ENCODE measurements at places on chromosomes 2 and 18.
A peak's percentile ranks its signal among the peaks of the same experiment; 100 is the strongest.

DNA sequence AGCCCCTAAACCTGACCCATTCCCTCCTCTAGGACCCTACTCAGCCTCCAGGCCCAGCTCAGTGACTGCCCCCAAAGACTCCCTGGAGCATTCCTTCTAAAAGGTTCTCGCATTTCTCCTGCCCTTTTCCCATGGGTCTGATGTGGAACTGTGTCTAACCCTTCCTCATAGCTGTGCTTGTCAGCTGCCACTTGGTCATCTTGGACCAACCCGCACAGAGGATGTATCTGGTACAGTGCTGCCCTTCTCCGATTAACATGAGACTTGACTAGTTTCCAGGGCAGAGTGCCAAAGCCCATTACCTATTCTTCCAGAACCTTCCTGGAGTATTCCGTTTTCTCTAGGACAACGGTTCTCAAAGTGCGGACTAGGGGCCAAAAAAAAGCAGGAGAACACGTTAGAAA lies 518 bp upstream of the NFU1 start:
- DNase-seq: no peak

- DNase-seq: no peak
Measured at GRCh38 chr2:20067992-20068584, 16.7 kb upstream of the LAPTM4A start.

GRCh38 chr2:126858013-126858412 lies 40.7 kb upstream of the TEX51 start:
- no peak for DNase-seq

GRCh38 chr2:128276878-128277675 lies 41.6 kb downstream of the HS6ST1 start:
- DNase-seq: peak; percentile 34

- no peak for DNase-seq
Measured at GRCh38 chr2:19711470-19712372, 190.1 kb downstream of the TTC32 start.

- no peak for DNase-seq
Measured at GRCh38 chr18:34002130-34002529, 222.6 kb downstream of the NOL4 start.

DNA sequence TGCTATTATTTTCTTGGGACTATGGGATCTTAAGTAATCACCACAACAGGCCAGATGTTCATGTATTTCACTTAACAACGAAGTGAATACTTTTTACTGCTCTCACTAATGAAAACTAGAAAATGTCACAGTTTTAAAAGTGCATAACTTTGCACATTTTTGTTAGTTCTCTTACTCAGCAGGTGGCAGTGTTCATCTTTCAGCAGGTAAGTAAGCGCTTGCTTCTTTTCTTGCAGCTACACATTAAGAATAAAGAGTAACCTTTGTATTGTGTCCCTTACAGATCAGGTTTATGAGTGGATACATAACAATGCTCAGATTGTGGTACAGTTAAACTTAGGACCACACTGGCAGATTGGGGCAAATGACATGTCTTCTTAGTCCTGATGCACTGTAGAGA lies 61.0 kb downstream of the DAW1 start:
- no peak for DNase-seq

GRCh38 chr18:35268821-35269220 lies 21.2 kb downstream of the ZSCAN30 start:
- DNase-seq: peak; percentile 52

- DNase-seq: no peak
Measured at GRCh38 chr2:142299021-142299420, 168.2 kb upstream of the LRP1B start.

DNA sequence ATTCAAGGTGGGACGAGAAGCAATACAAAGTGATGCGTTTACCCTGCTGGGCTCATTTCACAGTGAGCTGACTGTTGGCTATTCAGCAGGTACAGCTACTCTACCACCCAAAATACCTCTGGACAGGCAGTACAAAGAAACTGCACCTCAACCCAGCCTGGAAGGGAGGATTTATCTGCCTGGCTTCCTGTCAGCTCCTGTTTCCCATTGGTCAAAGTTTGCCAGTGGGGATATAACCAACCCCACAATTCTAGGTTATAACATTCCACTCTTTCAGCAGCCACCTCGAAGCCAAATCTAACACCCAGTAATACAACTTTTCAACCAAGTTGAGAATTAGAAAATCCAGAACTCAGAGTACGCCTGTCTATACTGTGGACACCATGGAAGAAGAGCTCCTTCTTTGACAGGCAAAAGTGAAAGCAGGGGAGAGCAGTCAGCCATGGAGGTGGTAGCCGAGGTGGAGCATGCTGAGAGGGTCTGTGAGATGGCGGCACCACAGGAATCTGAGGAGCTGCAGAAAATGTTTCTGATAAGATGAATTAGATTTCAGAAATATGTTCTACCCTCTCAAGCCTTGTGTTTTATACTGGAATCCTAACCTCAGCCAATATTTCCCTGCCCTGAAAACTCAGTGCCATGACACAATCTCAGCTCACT lies 10.8 kb downstream of the DUSP19 start:
- no peak for DNase-seq

- peak; percentile 8 for DNase-seq
Measured at GRCh38 chr2:142321706-142322280, 191.0 kb upstream of the LRP1B start.
